ENCODE measurements at places on chromosomes 3 and 15.

DNA sequence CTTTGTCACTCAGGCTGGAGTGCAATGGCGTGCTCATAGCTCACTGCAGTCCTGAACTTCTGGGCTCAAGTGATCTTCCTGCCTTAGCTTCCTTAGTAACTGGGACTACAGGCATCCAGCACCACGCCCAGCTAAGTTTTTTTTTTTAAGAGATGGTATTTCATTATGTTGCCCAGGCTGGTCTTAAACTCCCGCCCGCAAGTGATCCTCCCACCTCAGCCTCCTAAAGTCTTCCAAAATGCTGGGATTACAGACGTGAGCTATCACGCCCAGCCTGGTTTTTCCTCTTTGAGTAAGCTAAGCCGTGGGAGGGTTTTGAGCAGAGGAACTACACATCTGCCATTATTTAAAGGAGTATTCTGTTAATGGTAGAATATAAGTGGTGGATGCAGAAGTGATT lies 7.4 kb upstream of the LRRFIP2 start:
- peak; percentile 79 for DNase-seq

DNA sequence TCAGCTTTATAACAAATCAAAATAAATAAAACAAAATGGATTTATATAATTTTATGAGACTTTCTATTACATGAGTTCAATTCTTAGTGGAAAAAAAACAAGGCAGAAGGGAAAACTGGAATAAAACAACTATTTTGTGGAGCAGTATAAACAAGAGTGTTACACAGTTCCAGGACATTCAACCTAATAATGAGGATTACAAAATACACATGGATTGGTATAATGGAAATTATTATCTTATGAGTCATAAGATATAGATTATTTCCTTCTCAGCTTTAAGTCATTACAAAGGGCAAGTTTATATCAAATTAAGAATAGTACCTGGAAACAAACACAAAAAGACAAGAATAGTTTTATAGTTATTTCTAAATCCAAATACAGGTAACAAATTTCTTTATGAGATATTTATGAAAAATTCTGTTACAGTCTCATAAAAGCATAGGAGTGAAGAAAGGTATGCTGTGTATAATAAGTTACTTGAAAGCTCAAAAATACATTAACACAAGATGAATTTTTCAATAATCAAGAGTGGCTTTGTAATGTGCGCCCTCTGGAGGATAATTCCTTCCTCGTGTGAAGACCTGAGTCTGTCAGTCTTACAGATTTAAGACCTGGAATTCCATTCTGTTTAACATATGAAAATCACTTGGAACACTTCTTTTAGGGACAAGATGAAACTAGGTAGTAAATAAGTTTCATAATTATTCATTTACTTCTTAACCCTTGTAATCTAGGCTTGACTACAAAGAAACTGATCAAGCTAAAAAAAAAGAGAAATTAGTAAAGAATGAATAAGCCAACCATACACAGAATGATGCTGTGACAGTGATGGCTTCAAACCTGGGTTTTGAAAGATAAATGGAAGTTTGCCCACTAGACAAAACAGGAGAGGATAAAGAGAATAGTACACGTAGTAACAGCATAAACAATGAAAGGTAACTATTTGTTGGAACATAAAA lies 9.5 kb downstream of the COPS2 start:
- DNase-seq, result peak; percentile 73

GRCh38 chr3:39150148-39150802 lies 3.1 kb downstream of the CSRNP1 start:
- DNase-seq, result peak; percentile 70

DNA sequence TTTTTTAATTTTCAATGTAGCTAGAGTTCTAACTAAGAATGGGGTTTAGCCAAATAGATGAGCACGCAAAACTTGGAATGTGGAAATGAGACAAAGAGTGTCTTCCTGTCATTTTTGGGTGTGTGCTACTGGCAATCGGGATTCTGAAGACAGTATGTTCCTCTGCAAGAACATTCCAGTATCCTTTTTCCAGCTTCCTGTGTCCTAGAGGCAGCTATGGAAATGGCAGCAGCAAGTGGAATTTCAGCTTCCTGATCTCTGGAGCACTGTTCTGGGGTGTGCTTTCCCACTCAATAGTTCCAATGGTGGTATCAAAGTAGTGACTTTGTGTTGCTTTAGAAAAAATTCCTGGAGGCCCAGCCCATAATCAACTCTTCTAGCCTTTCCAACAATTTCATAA lies 642.9 kb upstream of the KCNMB2 start:
- no peak for DNase-seq

GRCh38 chr15:93247466-93248121 lies 158.6 kb upstream of the RGMA start:
- DNase-seq, result peak; percentile 27

DNA sequence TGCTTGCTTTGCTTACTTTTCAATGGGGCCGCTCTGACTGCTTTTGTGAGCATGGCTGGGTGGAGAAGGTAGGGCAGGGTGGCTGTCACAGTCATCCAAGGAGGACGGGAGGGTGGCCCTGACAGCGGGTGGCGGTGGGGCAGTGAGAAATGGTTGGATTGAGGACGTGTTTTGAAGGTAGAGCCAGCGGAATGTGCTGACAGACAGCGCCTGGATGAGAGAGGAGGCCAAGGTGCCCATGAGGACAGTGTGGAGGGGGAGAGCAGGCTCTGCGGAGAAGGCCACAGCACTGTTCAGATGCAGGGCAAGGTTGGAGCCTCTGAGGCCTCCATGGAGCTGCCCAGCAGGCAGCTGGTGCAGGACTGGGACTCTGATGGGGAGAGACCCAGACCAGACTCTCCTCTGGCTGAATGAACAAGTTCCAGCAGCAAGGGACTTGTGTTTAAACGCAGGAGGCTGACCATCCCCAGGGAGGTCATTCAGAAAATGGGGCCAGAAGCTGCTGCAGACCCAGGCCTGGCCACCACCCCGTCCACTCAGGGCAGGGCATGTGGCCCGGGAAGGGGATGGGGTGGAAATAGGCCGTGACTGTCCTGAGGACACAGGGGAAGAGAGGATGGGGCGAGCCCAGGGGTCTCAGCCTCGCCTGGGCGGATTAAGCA lies 120.3 kb upstream of the PRR20G start:
- no peak for DNase-seq

DNA sequence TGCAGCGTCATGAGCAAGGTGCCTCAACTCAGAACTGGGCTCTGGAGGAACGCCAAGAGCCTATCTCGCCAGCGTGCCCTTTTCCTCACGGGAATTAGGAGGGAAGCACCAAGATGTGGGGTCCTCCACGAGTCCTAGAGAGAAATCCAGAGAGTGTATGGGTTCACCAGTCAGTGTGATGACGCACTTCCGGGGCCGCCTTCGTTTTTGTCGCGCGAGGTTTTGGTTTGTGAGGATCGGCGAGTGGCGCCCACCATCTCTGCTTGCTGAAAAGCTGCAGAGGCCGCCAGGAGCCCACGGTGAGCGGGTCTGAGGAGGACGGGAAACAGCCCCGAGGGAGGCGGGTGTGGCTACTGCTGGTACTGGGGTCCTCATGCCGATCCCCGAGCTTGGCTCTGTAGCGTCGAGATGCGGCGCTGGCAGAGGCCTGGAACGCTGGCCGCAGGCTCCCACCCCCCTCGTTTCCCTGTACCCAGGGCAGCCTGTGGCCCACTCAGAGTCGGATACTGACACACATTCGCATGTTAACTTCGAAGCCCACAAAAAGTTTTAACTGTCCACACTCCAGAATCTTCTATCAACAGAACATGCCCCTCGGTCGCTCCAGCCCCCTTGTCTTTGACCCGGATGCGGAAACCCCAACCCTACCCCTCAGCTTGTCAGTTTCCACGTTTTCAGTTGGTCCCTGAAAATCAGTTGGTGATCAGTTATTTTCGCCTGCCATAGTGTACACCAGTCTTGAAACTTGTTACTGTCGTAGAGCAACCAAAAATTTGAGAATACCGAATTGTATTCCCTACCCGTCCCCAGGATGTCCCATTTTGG lies 30.4 kb downstream of the ZNF662 start:
- no peak for DNase-seq

DNA sequence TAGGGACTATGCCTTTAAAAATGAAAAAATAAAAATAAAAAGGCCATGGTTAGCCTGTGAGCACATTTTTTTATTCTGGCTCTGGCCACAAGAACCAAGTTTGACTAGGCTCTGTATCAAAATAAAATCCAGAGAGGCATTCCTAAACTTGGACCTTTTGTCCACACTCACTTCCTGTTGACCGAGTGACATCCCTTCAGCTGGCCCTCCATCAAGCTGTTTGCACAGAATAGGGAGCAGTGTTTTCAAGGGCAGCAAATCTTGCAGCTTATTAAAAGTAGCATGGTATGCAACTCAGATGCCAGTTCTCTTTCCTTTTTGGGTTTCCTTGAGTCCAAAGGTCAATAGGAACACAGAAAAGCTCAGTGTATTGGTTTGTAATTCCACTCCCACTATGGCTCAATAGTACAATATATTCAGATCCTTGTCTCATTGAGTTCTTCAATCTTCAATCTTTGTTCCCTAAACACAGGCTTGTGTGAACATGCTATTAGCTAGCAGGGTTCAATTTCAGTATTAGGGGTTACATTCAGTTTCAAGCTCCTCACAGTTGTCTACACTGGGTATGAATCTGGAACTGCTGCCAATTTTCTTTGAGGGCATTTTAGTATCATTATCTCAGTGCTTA lies 244.5 kb downstream of the RBMS3 start:
- DNase-seq, result no peak

DNA sequence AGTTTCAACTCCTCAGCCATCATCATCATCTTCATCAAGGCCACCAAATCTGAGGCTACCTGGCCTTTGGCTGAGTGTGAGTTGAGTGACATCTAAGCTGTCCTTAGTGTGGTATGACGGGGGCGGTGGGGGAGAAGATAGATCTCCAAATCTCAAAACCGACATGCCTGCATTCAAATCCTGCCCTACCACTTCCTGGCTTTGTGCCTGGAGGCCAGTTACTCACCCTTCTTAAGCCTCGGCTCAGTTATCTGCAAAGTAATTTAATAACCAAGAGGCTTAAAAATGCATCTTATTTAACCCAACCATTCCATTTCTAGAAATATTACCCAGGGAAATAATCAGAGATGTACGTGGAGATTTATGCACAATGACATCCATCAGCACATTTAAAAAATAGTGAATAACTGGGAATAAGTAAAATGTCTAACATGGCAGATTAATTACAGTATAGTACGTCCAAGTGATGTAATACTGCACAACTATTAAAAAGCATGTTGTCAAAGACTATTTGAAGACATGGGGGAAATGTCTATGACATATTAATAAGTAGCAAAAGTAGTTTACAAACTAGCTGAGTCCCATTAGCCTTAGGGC lies 167.4 kb downstream of the NTRK3 start:
- DNase-seq, result no peak

DNA sequence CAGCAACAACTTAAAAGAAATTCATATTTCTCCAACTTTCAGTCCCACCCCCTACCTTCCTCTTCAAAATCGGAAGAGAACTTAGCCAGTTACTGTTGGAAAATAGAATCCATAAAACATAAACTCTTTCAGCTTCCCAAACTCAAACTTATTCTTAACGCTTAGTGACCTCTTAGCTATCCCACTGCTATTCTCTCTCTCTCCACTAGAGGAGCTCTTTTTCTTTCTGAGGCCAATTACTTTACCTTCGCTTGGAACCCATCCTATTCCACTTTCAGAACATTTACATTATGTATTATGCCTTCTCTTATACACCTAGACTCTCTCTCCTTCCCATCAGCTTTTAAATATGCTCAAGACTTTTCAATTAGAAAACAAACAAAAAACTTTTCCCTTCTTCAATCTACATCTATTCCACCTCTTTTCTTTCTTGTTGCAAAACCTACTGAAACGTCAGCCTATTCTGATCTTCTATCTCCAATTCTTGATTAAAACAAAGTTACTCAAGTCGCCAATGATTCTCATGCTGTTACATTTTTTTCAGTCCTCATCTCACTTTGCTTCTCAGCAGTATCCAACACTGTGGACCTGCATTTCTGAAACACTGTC lies 13.4 kb upstream of the GHSR start:
- peak; percentile 67 for DNase-seq

- no peak for DNase-seq
These were observed 15.4 kb upstream of the KLF15 start for GRCh38 chr3:126372413-126373145.

DNA sequence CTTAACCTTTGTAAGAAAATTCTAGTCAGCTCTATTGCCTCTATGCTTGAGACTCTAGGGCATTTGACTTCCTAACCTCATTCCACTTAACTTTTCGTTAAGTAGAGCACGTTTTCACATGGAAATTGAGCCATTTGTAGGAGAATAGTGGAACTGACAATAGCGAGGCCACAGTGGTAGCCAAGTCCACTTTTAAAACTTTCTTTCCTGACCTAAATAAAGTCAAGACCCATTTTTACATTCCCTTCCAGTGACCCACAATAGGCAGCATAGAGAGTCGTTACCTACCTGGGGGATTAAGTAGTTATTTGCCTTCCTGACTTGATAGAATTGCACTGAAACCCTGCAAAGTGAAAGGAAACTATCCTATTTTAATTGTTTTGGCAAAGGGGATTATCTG lies 386.0 kb upstream of the NECTIN3 start:
- DNase-seq, result no peak

- DNase-seq, result no peak
These were observed 44.7 kb downstream of the CD200 start for GRCh38 chr3:112377568-112378071.

DNA sequence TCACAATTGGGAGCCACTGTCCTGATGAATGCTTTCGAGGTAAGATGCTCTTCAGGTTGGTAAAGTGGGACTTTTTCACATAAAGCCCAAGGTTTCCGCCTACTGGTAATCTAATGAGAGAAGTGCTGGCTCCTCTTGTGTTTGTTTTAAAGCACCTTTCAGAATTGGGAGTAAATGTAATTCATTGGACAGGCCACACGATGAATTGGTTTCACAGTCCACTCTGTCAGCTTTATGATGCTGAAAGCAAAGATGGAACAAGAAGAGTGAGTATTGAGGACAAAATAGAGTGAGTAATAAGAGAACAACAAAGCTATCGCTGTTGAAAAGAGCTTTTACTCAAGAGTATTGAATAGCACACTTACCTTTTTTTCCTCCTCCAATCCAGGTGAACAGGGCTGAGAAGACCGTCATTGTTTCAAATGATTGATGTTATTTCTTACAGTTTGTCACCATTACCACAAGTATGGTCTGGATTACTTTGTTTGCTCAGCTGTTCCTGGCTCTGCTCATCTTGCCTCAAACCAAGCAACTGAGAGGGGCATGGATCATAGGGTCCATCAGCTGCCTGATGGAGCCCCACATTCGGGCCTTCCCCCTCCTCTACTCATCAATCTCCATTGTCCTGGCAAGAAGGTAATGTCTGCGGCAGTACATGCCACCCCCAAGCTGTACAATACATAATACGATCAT lies 136.1 kb upstream of the CNTN4 start:
- no peak for DNase-seq

GRCh38 chr3:160643994-160644393 lies 33.0 kb upstream of the ARL14 start:
- DNase-seq, result no peak

DNA sequence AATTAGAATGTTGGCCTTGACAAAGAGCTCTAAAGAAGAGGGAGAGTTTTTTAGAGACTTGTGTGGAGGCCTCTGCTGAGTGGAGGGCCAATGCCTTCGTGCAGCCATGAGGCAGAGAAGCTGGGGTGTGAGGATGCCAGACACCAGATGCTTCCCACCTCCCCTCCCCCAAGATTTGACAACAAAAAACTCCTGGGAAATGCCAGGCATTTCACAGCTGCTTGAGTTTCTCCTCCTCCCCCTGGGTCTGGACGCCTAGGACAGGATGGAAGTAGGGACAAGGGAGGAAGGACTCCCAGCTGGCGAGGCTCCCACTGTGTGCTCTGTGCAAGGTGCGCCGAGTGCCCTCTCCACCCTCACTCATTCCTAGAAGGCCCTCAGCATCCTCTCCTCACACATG lies 20.1 kb downstream of the TGM4 start:
- DNase-seq, result no peak

GRCh38 chr15:61173899-61174689 lies 55.0 kb downstream of the RORA start:
- DNase-seq, result no peak

All from suppressor macrophage treated with lipopolysaccharide for 1 hour (primary cell).